G401 (cell line): ENCODE measurements at places on chromosomes 1 and 21. TPM values are rescaled to one million over a fixed set of nuclear protein-coding genes. Genes with fewer than 3 reads are reported as not detected.
A peak's percentile ranks its signal among the peaks of the same experiment; 100 is the strongest.

GRCh38 chr1:244237445-244237844 is 186.4 kb downstream of the ZBTB18 start:
- DNase-seq, result no peak

DNA sequence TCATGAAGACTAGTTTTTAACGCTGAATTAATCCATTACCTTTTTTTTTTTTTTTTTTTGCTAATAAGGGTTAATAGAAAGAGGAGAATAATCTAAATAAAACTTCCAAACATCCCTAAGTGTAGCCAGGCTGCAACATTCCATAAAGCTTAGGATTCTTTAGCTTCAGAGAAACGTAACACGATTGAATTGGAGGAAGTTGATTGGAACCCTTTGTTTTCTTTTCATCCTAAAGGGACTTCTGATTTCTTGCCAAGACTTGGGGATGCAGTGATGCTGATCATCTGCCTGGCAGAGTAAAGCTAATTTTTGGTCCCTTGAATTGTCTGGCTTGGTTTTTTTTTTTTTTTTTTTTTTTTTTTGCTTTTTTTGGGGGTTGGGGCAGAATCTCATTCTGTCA is 142.9 kb downstream of the VPS13D start:
- DNase-seq, result no peak

GRCh38 chr1:212410231-212410820 is 4.4 kb downstream of the PACC1 start:
- DNase-seq, result no peak

Gene SOX13
- total RNA-seq, result 0.06 TPM in 1 of 2 replicates, not detected in the other

GRCh38 chr1:189851806-189852367 is 625.8 kb downstream of the BRINP3 start:
- no peak for DNase-seq

DNA sequence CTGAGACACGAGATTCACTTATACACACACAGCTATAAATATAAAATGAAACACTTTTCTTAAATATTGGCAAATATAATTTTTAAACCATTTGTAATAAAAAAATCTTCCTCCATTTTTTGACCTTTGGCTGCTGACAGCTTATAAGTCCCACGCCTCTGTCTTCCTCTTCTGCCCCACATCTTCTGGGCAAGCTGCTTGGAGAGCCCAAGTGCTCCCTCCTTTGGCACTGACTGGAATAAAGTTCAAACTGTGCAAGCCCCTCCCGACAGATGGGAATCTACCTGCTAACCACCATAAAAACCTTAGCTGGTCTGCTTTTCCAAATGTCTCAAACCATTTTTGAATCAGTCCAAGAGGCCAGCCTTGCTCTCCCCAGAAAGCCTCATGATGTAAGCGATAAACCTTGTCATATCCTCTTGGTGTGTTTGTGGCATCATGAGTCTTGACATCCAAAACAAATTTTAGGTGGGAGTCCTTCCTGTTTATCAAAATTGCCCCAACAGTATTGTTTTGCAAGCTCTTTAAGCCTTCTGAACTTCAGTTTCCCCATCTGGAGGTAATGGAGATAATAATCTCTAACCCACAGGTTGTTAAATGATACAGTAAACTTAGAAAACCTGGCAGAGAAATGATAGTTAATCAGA is 99.8 kb downstream of the SNX7 start:
- no peak for DNase-seq

Gene SHISA4
- total RNA-seq, result 0.31 and 4.2 TPM in 2 replicates

GRCh38 chr1:201026836-201027235 is 3.3 kb upstream of the KIF21B start:
- no peak for DNase-seq

DNA sequence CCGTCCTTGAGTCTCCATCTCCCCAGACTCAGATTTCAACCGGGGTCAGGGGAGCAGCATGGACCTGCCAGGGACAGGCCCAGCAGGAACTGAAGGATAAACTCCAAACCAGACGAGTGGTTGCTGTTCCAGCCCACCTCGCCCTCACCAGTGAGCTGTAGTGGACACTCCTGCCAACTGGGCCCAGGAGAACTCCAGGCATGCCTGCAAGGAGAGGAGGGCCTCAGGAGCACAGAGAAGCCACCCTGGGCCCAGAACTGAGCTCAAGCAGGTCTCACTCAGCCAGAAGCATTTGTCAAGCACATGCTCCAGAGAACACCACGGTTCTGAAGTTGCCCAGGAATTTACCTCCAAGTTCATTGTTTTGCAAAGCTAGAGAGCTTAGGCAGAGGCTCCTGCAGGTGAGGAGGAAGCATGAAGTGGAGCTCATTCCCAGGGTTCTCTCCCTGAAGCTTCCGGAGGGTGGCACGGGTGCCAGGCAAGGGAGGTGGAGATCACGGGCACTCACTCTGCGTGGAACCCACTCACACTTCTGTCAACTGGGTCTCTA is 61.0 kb downstream of the MATN1 start:
- no peak for DNase-seq

DNA sequence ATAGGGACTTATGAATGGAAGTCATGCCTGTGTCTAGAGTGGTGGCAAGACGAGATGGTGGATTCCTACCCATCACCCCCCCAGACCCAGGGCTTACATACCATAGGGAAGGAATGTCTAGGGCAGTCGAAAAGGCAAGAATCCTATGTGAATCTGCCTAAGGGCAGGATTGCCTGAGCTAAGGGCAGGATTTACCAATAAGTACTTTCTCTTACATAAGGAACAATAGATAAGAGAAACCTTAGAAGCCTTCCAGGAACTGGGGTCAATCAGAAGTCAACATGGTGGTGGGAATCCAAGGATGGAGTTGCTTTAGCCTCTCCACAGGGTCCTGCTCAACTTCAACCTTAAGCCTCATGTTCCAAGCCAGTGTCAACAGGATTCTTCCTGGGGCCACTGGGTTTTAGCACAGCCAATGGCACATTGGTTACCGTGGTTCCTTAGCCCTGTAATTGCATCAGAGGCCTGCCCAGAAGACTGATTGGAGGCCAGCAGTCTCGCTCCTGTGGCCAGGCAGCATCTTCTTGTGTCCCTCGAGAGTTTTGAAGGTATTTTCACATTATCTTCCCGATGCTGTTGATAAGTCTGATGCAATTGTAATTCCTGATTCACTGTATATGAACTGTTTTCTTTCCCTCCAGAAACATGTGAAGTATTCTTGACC is 20.7 kb downstream of the BACE2 start:
- DNase-seq, result no peak

GRCh38 chr1:8097908-8098307 is 71.8 kb upstream of the ERRFI1 start:
- DNase-seq, result no peak

DNA sequence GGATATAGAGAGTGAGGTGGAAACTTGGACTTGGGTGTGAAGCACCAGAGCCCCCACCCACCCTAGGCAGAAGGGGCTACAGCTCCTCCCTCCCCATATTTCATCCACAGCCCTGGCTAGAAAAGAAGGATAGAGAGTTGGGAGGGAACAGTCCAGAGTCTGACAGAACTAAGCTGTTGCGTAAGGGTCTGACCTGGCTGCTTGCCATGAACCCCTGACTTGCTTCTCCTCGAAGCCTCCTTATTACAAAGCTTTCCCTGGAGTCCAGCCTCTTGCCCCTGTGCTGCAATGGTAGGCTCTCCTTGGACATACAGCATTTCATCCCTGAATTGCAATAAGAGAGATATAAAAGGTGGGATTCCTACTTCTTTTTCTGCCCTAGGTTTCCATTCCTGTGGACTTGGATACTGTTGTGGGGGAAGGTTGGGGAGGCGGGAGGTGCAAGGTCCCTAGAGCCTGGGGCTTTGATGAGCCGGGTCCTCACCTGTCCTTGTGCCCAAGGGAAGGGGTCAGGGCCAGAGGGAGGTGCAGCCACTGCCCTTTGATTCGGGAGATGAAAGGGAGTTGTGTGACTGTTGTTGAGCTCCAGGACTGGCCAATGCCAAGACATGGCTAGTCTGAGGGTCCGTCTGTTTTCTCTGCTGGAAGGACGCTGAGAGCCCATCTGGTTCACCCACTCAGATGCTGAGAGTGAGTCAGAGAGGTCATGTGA is 2.7 kb downstream of the RHBG start:
- peak; percentile 93 for DNase-seq

DNA sequence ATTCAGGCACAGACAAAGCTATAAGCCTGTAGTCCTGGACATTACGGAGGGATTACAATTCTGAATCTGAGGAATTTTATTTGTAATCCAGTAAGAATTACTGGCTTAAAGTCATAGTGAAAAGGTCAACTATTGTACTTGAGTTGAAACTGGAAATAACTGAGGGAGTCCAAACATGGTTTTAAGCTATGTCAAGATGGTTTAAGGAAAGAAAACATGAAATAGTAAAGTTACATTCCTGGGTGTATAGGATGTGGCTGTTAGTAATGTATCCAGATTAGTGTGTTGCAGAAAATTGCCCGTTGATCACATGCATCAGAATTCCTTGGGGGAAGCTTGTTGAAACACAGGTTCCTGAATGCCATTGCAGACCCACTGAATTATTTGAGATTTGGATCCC is 124.8 kb upstream of the GORAB start:
- DNase-seq, result no peak

- DNase-seq, result no peak
Measured at GRCh38 chr1:36084497-36085115, 712 bp downstream of the TEKT2 start.

GRCh38 chr1:51093581-51093980 is 8.4 kb upstream of the C1orf185 start:
- DNase-seq, result no peak

DNA sequence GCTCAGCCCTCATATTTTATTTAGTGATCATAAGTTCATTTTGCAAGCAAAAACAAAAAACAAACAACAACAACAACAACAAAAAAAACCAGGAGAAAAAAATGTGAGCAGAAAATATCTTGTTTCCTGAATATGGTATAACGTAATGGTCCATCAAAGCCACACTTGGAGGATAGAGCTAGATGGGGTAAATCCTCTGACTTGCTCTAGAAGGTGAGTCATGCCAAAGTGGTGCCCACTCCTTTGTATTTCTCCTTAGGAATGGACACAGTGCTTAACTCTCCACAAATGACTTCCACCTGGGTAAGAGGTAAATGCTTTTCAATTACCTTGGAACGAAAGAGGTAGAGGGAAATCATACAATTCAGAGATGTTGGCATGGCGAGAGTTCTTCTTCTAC is 20.6 kb downstream of the PROX1 start:
- no peak for DNase-seq

Gene NAV1
- total RNA-seq, result 14.4 and 20.0 TPM in 2 replicates

DNA sequence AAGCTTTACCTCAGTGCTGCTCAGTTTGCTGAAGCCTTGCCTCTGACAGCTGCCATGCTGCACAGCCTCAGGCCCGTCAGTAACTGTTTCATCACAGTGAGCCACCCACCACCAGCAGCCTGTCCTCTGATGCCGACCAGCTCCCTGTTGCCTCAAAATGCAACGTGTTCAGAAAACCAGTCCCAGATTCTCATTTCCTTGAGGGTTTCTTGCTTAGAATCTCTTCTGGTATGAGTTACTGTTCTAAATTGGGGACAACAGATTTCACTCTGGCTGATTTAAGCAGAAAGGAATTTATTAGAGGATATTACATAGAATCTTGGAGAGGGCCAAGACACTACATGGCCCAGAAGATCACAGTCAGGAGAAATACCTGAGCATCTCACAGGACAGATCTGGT is 11.0 kb downstream of the UBL4B start:
- DNase-seq, result no peak

Gene S100A8
- not detected in 2 replicates for total RNA-seq

Gene DNAJC28
- 0.49 and 3.8 TPM in 2 replicates for total RNA-seq

GRCh38 chr1:113870778-113871177 is 734 bp downstream of the PTPN22 start:
- no peak for DNase-seq

DNA sequence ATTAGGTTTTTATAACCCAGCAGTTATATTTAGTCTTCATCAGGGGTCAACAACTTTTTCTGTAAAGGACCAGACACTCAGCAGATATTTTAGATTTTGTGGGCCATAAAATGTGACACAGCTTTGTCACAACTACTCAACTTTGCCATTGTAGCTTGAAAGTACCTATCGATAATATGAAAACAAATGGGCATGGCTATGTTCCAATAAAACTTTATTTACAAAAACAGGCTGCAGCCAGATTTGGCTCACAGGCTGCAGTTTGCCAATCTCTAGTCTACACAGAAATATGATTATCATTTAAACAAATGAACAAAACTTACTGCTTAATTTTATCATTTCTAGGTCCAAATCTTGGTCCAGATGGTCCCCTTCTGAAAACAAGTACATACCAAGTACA is 23.0 kb downstream of the VAMP4 start:
- no peak for DNase-seq

- no peak for DNase-seq
Measured at GRCh38 chr1:43764581-43764980, 57.2 kb downstream of the ST3GAL3 start.

- peak; percentile 21 for DNase-seq
Measured at GRCh38 chr1:119367432-119368124, 1.0 kb upstream of the HAO2 start.

Gene LINGO4
- not detected in 2 replicates for total RNA-seq

Gene EVI5
- total RNA-seq, result 28.0 and 49.7 TPM in 2 replicates

Gene CENPS
- total RNA-seq, result 11.0 and 14.3 TPM in 2 replicates

GRCh38 chr1:75426688-75427087 is 184.2 kb downstream of the SLC44A5 start:
- DNase-seq, result no peak

Gene AMPD1
- not detected in 2 replicates for total RNA-seq

DNA sequence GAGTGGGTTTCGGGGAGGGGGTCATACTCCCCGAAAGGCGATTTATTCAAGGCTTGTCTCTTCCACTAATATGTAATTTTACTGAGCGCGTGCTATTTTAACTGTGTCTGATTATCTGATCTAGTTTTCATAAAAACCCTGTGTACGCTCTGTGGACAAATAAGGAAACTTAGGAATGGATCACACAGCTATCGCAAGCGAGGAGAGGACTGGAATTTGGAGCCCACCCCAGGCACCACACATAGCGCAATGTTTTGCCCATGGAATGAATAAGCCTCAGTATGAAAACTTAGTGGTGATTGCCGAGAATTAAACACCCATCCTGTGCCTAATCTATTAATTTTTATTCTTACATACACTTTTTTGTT is 9.8 kb upstream of the RAB42 start:
- no peak for DNase-seq

GRCh38 chr1:94033849-94034248 is 87.1 kb downstream of the ABCA4 start:
- no peak for DNase-seq

Gene GSTM3
- total RNA-seq, result 0.51 and 0.55 TPM in 2 replicates
